ENCODE measurements at places on chromosomes 12 and 14.

DNA sequence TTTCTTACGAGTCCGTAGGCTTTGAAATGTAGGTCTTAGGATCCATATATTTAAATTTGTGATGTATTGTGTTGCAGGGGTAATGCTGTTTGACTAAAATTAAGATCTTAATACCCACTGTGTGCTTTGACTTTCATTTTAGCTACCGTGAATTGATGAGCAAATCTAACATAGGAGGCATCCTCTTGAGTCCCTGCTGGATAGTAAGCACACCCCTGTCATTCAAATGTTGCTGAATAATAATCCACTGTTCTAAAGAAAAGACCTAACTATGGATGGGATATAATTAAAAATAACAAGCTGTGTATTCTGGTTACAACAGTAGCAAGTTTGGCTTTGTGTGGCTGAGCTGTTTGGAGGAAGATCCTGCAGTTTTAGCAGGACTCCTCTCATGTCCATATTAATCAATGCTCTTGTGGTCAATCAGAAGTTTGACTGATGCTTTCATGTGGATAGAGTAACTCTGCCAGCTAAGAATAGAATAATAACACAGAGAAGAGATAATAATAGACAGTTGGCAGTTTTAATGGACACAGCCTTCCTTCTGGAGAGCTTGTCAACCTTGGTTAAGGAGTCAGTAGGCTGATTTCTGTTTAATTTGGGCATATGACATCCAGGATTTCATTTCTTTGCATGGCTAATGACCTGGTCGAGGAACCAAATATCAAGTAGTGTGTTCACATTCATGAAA lies 148.1 kb upstream of the MIS18BP1 start:
- DNase-seq: no peak

- no peak for DNase-seq
These were observed 215.3 kb downstream of the SEC23A start for GRCh38 chr14:38887696-38888095.

DNA sequence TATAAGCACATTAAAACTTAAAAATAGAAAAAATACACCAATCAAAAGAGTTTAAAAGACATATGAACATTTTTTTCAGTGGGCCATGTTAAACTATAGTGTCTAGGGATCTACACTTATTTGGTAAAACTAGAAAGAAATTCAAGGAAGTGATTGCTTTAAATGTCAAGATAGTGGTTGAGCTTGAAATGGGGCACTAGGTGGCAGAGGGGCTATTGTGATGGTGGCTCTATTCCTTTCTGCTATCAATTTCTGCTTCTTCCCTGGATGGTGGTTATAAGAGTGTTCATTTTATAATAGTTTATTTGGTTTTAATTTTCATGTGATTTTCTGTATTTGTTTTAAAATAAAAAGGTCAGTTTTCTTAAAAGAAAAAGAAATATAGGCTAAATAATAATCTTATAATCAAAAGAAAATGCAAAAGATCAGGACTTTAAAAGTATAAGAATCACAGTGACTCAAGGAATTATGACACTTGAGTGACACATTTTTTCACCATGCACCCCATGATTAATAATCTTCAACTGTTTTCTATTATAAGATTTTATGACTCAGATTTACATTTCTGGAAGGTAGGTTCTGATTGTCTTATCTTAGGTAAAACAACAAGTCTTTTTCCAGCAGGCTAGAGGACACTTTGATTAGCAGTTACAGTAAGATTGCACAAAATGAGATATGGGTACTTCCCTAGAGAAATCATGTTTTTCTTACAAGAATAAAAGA lies 137.5 kb downstream of the FSCB start:
- no peak for DNase-seq

DNA sequence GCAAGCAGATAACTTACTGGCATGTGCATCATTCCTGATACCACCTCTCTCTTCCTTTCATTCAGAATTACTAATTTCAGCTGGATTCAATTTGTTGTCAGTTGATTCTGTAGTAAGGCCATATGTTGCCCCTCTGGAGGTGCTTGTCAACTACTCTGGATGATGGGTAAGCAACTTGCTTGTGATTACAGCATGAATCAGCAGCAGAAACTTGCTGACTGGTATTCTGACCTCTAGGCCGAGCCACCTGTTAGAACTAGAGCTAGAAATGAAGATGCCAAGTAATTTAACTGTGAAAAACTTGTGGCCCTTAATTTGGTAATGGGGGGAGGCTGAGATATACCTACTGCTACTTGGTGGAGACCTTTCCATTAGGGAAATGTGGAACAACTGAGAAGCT lies 5.1 kb downstream of the RNF10 start:
- no peak for DNase-seq

DNA sequence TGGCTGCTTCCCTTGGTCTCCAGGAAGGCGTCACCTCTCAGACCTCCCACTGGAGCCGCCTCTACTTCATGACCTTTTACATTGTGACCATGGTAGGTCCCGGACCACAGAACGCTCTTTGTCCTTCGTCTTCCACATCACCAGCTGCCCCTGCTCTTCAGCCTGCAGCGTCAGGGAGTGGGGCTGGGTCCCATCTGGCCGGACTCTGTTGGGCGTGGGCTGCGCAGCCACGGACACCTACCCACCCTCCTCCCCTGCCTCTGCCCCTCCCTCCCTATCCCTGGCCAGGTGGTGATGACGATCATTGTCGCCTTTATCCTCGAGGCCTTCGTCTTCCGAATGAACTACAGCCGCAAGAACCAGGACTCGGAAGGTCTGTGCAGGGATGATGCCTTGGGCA lies 43.3 kb downstream of the SLC8B1 start:
- no peak for DNase-seq
